ENCODE measurements at places on chromosomes 6 and 20.

DNA sequence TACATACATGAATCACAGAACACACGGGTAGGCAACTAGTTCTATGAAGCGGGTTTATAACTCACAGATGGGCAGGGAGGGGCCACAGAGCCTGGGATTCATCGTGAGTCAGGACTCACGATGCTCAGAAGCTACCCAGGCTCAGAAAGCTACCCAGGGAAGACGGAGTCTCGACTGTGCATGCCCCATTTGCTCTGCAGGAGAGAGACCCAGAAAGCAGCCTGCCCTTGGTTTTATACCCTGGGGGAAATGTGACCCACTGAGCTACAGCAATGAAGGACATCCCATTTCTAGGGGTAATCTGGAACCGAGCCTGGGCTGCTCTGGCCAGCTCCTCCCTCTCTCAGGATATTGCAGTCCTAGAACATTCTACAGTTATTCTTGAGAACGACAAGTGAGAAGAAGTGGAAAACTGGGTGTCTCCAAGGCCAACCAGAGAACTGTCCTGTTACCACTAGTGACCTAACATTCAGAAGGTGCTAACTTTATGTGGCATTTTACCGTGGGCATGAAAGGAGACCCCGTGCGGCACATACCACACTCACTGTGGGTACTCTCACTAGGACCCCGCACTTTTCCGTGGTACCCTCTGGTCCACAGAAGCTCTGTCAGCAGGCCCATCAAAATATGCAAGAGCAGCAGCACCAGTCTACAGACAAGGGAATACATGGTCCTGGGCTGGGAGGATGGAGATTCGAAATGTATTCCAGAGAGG lies 201.9 kb upstream of the PMEPA1 start:
- DNase-seq, result no peak

DNA sequence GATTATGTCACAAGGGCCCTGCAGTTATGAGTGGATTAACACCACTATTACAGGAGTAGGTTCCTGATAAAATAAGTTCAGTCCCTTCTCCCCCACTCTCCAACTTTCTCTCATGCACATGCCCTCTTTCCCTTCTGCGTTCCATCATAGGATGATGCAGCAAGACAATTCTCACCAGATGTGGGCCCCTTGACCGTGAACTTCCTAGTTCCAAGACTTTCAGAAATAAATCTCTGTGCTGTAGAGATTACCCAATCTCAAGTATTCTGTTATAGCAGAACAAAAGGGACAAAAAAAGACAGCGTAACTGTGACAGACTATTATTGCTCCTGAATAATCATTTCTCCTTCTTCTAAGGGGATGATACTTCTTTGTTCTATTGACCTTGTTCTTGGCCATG lies 33.8 kb upstream of the TMEM244 start:
- DNase-seq, result no peak

GRCh38 chr20:54212226-54212625 lies 4.3 kb downstream of the PFDN4 start:
- no peak for DNase-seq

GRCh38 chr6:66772800-66773199 lies 1065.8 kb upstream of the EYS start:
- no peak for DNase-seq

GRCh38 chr20:48124960-48125359 lies 339.7 kb upstream of the SULF2 start:
- no peak for DNase-seq

GRCh38 chr6:143037470-143037869 lies 23.2 kb upstream of the AIG1 start:
- no peak for DNase-seq

GRCh38 chr6:114342086-114342825 lies 567 bp downstream of the HS3ST5 start:
- DNase-seq, result no peak

- no peak for DNase-seq
Measured at GRCh38 chr20:5845681-5846615, 95.7 kb downstream of the SHLD1 start.

DNA sequence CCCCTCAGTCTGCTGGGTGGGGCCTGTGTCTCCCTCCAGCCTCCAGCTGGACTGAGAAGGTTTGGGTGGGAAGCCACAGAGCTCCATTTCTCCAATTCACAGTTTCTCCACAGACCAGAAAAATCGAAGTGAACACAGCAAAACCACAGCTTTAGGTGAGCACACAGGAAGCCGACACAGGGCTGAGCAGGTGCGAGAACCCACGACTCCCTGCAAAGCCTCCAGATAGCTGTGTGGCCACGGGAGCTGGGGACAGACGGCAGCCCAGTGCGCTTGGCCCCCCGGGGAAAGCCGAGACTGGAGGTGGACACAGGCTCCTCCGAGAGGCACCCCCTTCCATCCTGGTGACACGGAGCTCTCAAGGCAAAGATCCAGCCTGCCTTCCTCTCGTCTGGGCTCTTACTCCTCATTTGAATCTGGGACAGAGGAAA lies 29.0 kb upstream of the MPC1 start:
- no peak for DNase-seq

GRCh38 chr6:21953831-21954801 lies 342.7 kb downstream of the PRL start:
- no peak for DNase-seq

- no peak for DNase-seq
Measured at GRCh38 chr6:169858935-169859351, 107.5 kb downstream of the ERMARD start.

DNA sequence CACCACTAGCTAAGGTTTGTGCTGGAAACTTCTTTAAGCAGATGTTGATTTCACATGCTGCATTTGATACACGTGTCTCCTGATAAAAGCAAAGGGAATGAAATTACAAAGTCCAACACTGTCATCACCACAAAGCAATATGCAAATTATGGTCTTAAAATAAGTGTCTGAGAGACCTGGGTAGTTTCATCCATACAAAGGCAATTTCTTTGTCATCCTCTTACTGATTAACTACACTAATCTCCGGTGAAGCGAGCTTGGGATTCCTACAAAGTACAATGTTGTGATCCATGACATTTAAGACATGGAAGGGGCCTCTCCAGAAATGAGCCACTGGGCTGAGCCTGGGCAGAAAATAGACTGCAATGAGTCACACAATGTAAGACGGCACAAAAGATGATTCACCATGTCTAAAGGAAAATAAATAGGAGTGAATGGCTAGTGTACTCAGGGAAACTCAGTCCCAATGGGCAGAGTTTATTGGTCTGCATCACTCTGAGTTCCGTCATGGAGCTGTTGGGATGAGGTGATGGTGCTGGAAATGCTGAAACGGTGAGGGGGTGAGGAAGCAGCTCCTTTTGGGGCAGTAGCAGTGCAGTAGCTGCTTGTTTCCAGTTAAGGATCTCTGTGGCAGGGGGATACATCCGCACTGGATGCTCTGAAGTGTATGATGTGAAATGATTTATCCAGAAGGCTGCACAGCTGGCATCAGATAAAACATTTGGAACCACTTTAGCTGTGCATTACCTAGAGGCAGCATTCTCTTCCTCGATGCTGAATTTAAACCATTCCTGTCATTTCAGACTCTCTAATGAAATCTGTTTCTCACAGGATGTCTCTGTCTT lies 103.3 kb downstream of the IBTK start:
- DNase-seq, result no peak
